LNCaP clone FGC (cell line): ENCODE measurements at places on chromosomes 4 and X.

GRCh38 chrX:7872042-7872441, 29.1 kb downstream of the VCX start:
- no peak for DNase-seq

GRCh38 chrX:45697591-45697990, 496.9 kb upstream of the DIPK2B start:
- no peak for DNase-seq

DNA sequence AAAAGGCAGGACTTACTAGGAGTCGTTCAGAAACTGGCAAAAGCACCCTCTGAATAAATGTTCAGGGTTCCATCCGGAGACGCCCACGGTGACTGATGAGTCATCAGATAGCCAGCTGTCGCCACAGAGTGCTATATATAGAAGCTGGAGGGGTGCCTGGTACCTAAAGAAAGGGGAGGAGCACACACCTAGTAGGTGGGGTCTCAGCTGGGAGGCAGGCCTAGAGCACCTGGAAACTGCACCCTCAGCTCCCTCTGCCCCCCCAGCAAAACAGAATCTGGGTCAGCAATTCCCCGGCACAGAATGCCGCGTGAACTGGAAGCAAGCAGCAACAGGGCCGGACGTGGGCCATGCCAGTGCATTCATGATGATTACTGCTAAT, 242.0 kb downstream of the BCOR start:
- DNase-seq: no peak

- DNase-seq: no peak
These were observed 58.7 kb downstream of the MAMLD1 start for GRCh38 chrX:150421816-150422215.

DNA sequence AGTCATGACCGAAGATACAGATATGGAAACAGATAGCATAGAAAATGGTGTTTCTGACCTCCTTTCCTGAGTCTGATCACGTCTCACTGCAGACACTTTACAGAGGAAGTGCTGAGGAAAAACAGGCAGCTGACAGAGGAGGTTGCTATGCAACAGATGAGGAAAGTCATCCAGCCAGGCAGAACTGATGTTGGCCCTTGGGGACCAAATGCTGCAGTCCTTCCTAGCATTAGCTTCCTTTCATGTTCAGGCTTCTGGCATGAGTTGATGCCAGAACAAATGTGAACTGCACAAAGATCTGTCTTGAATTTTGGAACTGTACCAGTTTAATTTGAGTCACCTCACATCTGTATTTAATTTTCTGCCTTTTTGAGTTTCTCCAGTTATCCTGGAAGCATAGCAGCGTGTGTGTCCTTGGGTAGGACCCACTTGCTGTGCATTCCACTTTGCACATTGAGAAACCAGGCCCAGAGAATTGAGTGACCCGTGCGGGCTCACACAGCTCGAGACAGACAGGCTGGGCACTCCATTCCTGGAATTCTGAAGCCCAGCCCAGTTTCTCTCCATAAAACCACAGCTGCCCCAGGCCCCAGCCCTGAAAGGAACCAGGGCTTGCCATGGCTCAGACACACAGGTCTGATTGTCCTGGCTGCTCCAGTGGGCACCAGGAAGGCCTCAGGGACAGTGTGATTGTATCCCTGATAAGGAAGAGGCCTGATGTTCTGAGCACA, 1.4 kb upstream of the MAGED1 start:
- no peak for DNase-seq

GRCh38 chr4:93710101-93710846, 118.3 kb upstream of the ATOH1 start:
- DNase-seq: peak; percentile 11

DNA sequence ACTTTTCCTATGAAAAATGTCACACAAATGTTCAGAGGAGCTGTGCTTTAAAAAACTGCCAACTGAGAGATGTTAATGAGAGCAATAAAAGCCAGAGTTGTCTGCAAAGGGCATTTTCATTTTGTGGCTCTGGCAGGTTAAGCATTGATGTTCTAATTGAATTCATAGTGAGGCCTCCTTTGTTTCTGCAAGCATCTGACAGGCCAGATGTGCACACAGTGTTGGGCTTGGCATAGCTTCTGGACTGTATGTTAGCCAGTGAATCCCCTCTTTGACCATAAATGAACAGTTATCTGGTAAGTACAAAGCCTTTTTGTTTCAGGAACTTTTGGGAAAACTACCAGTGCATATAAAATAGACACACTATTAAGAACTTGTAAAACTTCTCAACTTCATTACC, 81.9 kb downstream of the JADE3 start:
- DNase-seq: no peak

DNA sequence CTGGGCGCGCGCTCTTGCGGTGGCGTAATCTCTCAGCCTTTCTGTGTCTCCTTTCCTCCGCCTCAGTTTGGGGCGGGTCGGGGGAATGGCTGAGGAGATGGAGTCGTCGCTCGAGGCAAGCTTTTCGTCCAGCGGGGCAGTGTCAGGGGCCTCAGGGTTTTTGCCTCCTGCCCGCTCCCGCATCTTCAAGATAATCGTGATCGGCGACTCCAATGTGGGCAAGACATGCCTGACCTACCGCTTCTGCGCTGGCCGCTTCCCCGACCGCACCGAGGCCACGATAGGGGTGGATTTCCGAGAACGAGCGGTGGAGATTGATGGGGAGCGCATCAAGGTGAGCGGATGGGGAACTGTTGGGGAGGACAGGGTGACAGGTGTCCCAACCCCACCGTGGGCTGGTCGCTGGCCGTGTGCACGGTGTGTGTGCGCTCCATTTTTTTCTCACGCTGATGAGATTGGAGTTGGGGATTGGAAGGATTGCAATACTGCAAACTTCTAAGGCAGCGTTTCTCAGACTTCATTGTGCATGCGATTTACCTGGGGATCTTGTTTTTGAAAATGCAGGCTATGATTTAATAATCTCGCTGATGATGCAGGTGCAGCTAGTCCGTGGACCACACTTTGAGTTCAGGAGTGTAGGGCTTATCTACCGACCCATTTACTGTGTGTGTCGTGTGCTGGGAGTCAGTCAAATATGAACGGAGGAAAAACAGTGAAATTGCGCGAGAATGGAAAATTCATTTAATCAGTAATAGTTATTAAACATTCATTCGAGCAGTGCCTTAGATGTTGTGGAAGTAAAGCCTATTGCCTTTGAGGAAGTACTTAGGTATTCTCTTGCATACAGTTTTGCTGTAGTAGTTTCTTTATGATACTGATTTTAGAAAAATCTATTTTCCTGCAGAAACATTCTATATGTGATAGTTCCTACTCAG, at the start of gene RAB33B:
RAB33B (plus strand) TSS at position 11 of the 935 bp plus-strand sequence; CDS start at position 86, 75 bp downstream.
- no peak for DNase-seq

- DNase-seq: peak; percentile 8
These were observed 98.3 kb downstream of the SORBS2 start for GRCh38 chr4:185713731-185714130.

DNA sequence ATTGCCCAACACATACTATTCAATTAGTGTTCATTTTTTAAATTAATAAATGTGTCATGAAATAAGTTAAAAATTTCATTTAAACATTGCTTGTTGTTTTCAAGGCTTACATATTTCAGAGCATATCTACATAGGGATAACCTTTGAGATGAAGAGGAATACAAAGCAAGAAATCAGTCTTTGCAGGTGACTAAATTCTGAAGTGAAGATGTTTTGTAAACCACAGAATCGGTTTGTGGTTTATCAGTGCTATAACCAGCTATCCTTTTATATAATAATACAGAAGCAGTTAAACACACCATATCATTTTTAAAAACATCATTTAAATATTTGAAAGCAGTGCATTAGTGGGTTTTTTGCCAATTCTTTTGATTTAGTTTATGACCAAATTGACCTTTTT, 26.9 kb downstream of the FAM241A start:
- DNase-seq: no peak

- DNase-seq: no peak
These were observed 359.0 kb downstream of the HS3ST1 start for GRCh38 chr4:11069581-11070211.

GRCh38 chr4:44186850-44187246, 261.8 kb downstream of the KCTD8 start:
- no peak for DNase-seq

GRCh38 chr4:145281951-145282350, 101.6 kb upstream of the OTUD4 start:
- no peak for DNase-seq

GRCh38 chr4:123747016-123747415, 350.4 kb downstream of the SPRY1 start:
- DNase-seq: no peak

DNA sequence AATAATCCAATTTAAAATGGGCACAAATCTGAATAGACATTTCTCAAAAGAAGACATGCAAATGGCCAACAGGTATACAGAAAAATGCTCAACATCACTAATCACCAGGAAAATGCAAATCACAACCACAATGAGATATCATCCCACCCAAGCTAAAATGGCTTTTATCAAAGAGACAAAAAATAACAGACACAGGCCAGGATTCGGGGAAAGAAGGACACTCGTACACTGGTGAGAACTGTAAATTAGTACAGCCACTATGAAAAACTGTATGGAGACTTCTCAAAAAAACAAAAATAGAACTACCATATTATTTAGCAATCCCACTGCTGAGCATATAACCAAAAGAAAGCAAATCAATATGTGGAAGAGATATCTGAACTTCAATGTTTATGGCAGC, 8.5 kb downstream of the SPP1 start:
- DNase-seq: no peak

GRCh38 chrX:100710816-100711215, 21.1 kb downstream of the SYTL4 start:
- DNase-seq: no peak

- no peak for DNase-seq
These were observed 92.2 kb upstream of the PGRMC2 start for GRCh38 chr4:128379860-128380259.

DNA sequence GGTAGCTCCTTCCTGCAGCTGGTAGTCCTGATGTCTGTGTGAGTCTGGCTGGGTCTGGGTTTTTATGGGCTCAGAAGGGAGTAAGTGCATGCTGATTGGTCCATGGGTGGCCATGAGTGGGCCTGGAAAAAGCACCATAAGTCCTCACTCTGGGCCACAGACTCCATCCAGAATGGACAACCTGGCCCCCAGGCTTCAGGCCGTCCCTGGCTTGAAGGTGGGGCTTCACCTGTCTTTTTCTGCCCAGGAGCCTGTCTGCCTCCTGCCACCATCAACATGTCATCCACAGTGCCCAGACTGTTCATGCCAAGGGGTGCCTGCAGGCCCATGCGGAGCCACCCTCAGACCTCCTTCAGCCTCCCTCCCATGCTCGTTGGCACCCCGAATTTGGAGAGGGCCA, 620.0 kb downstream of the RAPGEF2 start:
- DNase-seq: no peak

GRCh38 chr4:39933671-39934590, 43.8 kb downstream of the PDS5A start:
- DNase-seq: no peak

GRCh38 chr4:57147335-57148060, 37.3 kb upstream of the IGFBP7 start:
- DNase-seq: no peak

- no peak for DNase-seq
These were observed 30.9 kb downstream of the GRXCR1 start for GRCh38 chr4:42923431-42923830.

DNA sequence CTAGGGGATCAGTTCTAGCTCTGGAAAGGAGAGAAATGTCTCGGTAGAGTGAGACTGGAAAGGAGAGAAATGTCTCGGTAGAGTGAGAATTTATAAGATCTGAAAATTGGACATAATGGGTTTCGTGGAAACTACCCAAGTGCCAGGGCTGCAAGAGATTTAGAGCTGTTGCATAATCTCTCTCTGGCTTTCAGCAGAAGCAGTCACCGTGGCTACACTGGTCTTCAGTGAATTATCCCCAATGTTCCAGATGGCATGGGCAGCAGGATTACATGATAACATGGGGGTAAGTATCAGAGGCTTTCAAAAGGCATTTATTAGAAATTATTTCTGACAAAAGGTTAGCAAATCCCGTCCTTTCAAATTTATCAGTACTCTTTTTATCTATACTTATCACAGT, 435.5 kb downstream of the NKX6-1 start:
- no peak for DNase-seq

DNA sequence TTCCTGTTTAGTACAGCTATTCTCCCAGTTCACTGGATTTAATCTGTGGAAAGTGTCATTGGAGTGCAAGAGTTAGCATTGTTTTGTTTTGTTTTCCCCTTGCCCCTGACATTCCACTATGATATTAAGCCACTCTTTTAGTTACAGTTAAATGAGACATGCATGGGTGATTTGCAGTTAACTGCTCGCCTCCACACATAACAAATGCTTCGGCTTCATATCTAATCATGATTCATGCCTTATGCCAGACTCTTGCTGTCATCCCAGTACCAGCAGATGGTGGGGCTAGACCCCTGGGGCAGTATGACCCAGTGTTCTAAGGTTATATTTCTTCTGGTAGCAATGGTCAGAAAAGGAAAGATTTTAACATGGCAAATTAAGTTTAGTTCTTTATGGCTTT, 80.1 kb downstream of the RAP1GDS1 start:
- no peak for DNase-seq

DNA sequence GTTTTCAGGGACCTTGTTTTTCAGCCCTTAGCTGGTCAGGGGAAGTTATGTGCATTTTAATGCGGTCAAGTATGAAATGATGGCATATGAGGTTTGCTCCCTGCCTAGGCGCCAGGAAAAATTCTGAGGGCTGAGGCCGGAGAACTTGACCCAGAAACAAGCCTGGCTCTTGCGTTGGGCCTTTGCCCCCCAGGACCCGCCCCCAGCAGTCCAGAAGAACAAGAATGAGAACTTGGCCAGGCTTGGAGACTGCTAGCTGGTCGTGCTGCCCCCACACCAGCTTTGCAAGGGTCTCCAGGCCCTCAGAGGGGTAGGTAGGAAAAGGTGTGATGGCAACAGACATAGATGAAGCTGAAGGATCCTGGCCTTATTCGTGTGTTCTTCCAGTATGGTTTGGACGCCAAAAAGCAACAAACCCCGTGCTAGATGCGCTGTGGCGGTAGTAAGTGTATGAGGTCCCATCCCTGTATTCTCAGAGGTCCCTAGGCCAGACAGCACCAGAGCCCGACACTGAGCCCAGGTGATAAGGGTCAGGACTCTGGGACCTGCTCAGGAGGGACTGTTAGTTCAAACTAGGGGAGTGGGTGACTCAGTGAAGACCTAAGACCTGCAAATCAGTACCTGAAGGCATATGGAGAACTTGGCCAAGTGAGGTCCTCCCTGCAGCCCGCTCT, 10.5 kb downstream of the NKX3-2 start:
- no peak for DNase-seq

DNA sequence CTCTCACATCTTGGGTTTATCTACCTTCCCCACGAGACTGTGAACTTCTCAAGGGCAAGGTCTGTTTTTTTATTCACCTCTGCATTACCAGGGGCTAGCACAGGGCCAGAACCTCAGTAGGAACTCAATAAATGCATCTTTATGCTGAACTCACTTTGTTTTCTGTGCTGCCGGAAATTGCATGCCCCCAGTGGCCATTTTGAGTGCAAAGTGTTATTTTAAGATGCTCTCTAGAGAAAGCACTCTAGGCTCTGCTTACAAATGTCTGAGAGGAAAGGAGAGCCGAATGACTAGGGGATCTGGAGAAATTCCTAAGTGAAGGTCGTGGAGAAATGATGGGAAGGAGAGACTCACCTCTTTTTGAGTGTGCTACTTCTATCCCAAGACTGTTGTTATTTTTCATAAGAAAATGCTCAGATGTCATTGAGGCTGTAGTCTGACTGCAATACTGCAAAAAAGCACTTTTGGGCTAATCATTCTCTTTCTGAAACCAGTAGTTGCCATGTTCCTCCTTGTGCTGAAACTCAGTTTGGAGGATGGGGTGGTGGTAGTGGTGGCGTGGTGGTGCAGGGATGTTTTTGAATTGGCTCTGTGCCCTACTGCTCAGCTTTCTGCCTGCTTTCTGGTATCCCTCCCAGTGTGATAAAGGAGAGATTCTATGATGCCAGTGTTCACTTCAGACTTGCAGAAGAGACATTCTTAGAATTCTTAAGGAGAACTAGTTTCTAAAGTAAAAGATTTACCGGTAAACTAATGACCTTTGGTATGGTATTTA, 41.3 kb downstream of the DOCK11 start:
- no peak for DNase-seq
